Activated CD4-positive, CD25-positive, alpha-beta regulatory T cell treated with anti-CD3 and anti-CD28 coated beads, Interleukin-2, amount 50 U/mL, for 16 hours (primary cell): ENCODE measurements at places on chromosomes 12 and 14.

DNA sequence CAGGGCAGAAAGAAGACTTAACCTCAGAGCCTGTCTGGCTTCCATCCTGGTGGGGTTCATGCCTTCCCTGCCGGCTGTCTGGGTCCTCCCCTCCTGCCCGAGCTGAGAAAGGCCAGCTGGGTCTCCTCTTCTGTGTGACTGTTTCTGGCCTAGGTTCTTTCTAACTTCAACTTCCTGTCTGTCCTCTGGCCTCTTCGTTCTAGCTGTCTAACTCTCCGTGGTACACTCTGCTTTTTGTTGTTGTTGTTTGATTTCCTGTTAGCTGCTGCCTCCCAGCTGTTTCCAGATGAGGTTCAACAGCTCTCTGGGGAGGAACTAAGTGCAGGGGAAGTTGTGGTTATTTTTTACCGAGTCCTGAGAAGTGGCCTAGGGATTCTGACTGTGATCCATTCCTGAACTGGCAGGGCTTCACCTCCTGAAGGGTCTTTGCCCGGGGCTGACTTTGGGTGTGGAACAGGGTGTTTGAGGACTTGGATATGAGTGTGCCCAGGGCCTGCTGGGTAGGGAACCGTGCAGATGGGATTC is 3.2 kb downstream of the MLXIP start:
- DNase-seq = no peak

GRCh38 chr14:51676549-51676948 is 24.8 kb downstream of the FRMD6 start:
- no peak for DNase-seq

DNA sequence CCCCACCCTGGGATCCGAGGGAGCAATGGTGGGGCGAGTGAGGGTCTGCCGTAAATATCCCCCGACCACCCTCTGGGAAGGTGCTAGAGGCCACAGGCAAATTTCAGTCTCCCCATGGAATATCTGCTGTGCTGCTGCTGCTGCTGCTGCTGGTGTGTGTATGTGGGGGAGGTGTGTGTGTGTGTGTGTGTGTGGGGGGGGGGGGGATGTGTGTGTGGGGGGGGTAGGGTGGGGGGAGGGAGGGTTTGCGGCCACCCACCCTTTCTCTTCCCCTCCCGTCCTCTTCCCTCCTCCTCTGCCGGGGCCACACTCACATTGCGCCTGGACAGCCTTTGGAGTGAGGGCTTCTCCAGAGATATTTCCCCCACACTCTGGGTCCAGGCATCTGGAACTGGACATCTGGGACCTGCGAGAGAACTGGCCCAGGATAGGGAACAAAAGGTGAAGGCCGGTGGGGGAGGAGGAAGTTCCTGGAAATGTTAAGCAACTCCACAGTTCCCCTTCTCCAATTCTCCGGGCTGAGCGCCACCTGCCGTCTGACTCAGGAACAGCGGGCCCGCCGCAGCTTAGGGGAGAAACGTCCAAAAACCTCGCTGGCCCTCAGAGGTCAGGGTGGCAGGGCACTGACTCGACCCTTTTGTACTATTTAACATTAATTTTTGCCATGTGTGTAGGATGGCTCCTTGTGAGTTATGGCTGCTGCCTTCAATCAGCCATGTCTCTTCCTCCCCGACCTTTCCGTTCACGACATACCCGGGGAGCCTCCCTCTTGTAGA is at the start of gene C1RL:
Gene C1RL, minus strand, starts transcription at position 419 of the 776 bp plus-strand sequence. Its CDS starts 34 bp downstream, at position 385.
- DNase-seq = peak; percentile 72

DNA sequence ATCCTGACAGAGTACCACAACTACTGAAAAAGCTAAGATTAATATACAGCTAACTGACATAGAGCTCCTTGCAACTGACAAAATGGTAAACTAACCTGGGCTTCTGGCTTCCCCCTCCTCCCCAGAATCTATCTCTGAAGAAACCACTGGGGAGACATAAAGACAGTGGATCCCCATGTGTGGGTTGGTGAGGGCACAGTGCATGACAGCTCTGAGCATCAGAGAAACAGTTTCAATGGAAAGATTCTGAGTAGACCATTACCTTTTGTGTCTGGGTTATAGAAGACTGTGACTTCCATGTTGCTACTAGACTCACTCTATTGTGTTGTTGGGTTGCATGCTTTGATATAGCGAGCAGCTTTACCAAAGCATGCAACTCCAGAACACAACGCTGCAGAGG is 247.4 kb downstream of the EFCAB11 start:
- no peak for DNase-seq

GRCh38 chr14:42277840-42278239 is 671.2 kb downstream of the LRFN5 start:
- no peak for DNase-seq

DNA sequence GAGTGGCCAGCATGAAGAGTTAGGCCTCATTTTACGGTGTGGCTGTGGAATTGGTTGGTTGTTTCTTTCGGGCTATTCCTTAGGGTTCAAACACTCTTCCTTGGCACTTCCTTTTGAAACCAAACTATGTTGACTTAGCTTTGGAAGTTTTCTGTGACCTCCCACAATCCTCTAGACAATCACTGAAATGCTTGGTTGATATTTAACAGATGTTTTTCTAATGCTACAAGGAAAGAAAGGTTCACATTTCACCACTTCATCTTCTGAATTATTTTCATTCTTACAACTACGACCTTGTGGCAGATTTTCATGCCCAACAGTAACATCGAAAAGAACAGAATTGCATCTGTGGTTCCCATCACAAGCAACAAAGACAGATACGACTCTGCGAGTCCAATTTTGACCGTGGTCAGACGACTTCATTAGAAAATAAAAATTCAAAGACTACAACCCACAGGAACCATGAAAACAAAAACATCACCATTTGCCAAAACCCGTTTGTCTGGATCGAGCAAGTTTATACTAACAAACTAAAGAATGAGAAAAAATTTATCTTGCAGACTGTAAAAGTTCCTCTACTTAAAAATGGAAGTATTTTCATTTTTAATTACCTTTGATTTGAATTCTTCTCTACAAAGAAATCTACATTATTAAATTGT is 16.9 kb downstream of the PRKAB1 start:
- no peak for DNase-seq

DNA sequence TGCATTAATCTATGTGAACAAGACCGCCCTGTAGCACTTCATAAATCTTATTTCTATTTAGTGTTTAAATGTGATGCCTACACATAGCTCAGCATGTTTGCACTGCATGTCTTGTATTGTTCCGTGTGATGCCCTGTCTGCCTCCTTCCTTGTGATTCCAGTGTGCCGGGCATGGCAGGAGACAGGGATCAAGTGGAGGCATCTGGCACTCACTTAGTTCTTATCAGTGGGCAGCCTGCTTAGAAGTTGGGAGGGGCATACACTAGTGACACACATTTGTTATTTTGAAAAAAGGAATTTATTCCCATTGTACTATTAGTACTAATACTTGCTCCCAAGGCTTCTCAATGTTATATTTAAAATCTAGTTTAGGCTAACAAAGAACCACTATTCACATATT is 176.4 kb downstream of the KCNA5 start:
- no peak for DNase-seq

DNA sequence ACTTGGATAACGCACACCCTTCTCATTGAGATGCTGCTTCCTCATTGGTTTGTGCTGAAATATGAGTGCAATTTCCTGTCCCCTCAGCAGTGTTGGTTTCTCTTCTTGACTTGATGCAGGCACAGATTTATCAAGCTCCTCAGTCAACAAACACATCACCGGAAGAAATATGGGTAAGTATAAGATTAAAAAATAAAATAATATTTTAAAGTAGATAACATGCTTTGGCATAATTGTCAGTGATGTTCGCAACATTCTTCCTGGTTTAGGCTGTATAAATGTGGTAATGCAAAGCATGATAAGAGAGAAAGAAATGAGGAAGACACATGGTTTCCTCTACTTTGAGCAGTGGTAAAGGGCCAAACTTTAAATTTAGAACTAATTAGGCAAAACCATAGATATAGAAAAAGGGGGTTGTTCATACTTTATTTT is at the start of gene GPR65:
Gene GPR65, plus strand, starts transcription at position 86 of the 432 bp plus-strand sequence. CDS start 5,713 bp downstream, outside the sequence.
- peak; percentile 19 for DNase-seq

- DNase-seq = no peak
Measured at GRCh38 chr14:85921241-85921640, 391.3 kb downstream of the FLRT2 start.

DNA sequence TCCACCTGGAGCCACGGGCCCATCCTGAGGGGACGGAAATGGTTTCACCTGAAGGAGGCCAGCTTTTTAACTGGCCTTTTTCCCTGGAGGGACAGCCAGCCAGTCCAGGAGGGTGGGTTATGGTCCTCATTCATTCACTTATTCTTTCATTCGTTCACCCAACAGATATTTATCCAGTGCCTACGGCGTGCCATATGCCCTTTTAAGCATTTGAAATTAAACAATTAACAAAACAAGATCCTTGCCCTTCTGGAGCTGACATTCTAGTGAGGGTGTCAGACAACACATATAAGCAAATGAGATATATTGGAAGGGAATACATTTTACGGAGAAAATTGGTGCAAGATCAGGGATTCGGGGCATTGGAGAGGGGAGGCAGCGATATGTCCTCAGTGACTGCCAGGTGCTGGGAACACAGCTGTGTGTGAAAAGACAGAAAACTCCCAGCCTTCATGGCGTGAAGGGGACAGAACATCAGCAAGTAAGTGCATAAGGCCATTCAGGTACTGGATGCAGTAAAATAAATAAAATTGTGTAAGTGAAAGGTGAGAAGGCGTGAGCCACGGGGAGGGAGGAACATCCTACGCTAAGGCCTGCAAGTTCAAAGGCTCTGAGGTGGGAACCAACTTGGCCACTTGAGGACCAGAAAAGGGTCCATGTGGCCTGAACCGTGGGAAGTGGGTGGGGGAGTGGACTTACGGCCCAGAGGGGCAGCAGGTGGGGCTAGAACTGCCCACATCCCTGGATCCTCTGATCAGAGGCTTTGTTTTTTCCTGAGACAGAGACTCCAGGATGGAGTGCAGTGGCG is 684 bp upstream of the ABCB9 start:
- no peak for DNase-seq

DNA sequence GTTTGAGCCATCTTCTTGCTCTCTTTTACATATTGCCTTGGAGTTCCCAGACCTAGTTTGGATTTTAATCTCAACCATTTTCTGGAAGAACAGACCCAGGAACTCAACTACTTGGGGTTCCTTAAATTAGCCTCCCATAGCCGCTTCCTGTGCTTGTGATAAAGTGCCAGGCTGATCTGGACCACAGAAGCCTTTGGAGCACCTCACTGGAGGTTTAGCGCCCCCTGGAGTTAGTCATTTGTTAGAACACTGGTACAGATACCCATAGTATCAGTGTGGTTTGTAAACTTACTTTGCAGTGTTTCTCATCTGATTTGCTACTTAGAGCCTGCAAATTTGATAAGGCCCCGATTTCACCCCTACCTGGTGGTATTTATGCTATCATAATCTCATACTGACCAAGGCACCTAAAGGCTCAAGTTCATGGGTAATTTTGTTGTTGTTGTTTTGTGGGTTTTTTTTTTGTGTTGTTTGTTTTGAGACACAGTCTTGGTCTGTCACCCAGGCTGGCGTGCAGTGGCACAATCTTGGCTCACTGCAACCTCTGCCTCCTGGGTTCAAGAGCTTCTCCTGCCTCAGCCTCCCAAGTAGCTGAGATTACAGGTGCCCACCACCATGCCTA is 3.7 kb downstream of the UNC119B start:
- DNase-seq = peak; percentile 60

DNA sequence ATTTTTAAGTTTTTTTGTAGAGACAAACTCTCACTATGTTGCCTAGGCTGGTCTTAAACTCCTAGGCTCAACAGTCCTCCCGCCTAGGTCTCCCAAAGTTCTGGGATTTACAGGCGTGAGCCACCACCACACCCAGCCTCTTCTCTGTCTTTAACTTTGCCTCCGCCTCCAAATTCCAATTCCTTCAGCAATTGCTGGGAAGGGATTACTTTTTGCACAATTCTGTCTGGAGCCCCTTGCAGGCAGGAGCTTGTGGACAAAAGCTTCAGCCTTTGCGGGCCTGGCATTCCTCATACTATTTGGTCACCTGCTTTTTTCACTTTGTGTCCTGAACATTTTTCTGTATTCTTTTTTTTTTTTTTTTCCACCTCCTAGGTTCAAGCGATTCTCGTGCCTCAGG is 26.0 kb downstream of the SH2B3 start:
- no peak for DNase-seq

DNA sequence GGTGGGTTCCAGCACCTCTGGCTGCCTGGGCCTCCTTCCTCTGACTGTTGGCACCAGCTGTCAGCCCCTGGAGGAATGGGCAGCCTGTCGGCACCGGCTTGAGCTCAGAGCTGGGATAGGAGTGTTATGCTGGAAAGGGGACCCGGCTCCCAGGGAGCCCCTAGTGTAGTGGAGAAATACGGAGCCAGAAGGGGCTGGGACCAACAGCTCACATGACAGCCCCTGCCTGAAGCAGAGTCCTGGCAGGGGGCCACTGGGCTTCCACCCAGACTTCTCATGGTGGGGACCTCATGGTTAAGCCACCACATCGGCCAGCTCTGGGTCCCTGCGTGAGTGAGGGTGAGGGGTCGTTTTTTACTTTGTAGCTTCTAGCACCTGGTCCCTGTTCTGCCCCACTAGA is 174.5 kb downstream of the TSPAN9 start:
- no peak for DNase-seq

GRCh38 chr12:24759155-24759554 is 189.7 kb downstream of the BCAT1 start:
- DNase-seq = no peak

DNA sequence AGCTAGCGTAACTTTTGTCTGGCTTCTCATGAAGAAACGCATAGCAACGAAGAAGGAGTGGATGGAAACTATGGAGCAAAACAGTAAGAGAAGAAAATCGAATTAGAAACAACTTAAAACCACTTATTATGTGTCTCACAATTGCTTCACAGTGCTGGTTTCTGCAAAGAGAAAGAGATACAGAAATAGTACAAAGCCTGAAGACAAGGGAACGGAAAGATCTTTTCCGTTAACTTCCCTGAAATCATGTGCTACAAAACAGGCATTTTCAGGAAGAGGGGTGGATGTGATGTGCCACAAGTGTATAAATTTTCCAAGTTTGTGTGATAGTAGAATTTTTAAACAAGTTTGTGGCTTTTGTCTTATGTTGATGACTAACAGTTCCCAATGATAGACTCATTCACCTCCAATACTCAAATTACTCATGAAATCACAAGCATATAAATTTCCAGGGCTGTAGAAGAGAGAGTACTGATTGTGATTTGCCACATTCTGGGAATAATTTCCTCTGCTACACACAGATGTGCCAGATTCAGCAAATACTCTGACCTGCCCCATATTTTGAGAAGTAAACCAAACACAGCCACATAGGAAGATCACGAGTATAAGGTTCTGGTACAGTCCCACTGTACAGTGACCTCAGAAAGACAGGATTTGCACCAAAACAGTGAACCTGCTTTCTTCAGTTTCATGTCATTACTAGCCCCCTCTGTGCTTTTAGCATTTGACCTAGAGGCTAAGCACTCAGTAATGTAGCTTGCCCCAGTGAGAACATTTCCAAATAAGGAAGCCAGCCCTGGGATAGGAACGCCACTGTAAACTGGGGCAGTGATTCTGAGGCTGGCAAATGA is 41.4 kb upstream of the PPFIA2 start:
- no peak for DNase-seq

- peak; percentile 95 for DNase-seq
Measured at GRCh38 chr12:6890789-6891645, 13.6 kb upstream of the LRRC23 start.
